ENCODE measurements at places on chromosomes 5 and 9.

- DNase-seq = no peak
These were observed 36.5 kb upstream of the SAP30L start for GRCh38 chr5:154409230-154409840.

GRCh38 chr9:110241858-110242321, 14.4 kb downstream of the TXN start:
- DNase-seq = no peak

GRCh38 chr5:68373050-68373449, 157.5 kb downstream of the PIK3R1 start:
- DNase-seq = no peak

DNA sequence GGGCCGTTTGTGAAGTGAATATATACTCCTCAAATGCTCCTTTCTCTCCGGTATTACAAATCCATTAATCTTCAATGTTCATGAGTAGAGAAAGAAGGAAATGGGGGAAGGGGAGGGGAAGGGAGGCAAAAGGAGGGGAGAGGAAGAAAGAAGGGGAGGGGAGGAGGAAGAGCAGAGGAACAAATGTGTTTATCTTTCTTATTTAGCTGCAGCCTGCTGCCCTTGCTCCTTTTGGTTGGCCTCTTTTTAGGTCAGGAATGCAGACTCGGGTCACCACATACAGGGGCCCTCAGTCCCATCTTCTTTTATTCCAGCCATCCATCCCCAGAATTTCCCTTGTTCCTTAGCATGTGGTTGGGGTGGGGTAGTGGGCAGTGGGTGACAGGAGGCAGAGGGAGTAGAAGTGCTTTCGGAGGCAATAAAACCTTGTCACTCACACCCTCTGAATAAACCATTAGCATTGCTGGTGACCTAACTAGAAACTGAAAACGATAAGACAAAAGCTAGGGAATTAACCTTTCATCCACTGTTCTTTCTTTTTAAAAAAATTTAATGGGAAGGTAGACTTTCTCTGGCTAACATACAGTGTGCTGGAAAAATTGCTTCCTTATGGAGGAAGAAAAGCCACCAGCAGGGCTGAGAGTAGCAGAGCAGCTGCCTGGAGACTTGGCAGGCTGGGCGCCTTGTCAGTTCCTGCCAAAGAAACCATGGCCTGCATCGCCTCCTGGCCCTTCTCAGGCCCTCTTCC, 16.8 kb upstream of the PRLR start:
- DNase-seq = no peak

DNA sequence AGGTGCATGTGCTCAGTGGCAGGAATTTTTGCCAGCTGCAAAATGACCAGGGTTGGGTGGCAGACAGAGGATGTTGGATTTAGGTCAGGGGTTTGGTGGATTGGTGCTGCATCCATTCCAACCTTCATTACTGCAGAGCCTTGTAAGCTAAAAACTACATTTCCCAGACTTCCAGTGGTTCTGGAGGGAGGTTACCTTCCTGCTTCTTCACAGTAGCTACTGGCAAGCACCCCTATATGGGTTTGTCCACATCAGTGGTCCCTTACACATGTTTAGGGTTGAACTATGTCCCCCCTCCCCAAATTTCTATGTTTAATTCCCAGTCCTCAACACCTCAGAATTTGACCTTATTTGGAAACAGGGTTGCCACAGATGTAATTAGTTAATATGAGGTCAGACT, 20.7 kb upstream of the IL17B start:
- no peak for DNase-seq

GRCh38 chr5:146103594-146103993, 1.8 kb downstream of the PLAC8L1 start:
- no peak for DNase-seq

GRCh38 chr5:96576876-96577275, 85.3 kb upstream of the CAST start:
- no peak for DNase-seq

DNA sequence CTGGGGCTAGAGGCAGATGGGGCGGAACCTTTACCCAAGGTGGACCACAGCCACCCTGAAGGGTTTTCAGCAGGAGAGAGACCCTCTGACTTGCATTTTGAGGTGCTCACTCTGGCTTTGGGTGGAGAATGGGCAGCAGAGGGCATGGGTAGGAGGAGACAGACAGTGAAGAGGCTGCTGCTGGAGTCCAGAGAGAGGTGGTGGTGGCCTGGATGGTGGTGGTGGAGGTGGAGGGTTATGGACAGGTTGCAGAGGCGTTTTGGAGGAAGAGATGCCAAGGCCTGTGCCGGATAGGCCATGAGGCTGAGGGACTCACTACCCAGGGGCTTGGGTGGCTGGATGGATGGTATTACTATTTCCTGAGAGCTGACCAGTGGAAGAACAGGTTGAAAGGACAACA, 46.1 kb upstream of the CDKN2AIPNL start:
- no peak for DNase-seq

GRCh38 chr9:33703430-33704102, 91.8 kb upstream of the PRSS3 start:
- DNase-seq = no peak

- DNase-seq = no peak
These were observed 29.0 kb upstream of the FAM174A start for GRCh38 chr5:100505984-100506670.

- DNase-seq = no peak
These were observed 795 bp downstream of the DAB2IP start for GRCh38 chr9:121652021-121652837.

GRCh38 chr9:111980398-111980797, 83.8 kb downstream of the UGCG start:
- no peak for DNase-seq

GRCh38 chr5:41003670-41004376, 67.3 kb downstream of the MROH2B start:
- no peak for DNase-seq

DNA sequence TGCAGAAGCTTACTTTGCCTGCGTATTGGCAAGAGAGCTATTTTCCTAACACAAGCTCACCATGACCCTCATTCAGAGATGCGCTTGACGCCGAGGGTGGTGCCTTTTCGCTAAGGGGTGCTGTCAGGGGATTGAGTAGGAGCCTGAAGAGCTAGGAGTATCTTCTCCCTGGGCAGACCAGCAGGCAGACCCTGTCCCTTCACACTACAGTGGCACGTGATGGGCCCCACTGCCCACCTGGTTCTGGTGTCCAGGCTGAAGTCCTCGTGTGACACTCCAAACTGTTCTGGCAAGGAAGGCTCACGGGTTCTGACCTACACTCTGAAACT, 198.3 kb downstream of the AUH start:
- DNase-seq = no peak

DNA sequence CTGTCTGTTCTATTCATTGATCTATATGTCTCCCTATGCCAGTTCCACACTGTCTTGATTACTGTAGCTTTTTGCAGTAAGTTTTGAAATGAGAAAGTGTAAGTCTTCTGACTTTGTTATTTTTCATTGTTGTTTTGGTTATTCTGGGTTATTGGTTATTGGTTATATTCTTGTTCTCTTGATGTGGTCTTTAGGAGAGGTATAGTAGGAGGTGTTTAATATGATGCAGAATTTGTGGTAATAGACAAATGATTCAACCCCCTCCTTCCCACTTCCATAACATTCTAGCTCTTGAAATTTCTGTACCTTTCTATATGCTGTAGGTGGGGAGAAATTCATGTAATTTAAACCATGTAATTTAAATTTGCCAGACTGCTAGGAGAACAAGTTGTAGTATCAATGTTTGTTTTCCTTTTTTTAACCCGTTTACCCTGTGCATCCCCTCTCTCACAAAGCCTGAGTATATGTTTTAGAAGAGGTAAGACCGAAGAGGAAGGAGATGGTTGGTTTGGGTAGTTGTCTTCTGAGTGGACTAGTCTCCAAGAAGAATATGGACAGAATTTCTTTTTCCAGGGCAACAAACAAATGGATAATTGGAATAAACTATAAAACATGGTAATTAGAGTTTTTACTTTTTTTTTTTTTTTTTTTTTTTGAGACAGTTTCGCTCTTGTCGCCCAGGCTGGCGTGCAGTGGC, 19.2 kb downstream of the ANKHD1 start:
- no peak for DNase-seq

DNA sequence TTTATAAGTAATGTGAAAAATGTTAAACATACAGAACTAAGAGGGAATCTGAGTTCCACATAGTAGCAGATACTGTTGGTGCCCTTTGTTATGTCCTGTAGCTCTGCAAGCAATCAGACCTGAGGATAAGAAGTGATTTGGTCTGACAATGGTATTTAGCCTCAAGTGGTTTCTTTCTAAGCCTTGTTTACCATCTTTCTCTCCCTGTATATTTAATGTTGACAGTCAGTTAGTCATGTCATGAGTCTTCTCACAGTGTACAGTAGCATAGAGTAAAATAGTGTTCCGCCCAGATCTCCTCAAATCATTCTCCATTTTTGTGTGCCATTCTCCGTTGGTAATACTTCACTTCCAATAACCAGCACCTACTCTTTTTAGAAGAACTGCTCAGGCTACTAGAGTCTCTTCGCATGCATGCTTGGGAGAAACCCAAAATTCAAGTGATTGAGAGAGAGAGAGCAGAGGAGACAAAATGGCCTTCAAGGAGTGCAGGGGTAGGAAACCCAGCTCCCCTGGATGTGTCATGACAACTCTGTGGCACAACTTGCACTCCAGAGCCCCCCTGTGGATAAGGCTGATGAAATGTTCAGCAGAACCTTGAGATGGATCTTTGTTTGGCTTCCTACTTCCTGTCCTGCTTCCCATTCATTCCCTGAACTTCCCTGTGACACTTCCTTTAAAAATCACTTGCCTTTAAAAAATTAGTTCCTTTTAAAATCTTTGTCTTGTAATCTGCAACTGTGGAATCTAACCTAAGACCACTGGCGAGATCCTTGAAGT, 129.2 kb upstream of the FST start:
- DNase-seq = no peak

GRCh38 chr9:117184173-117184572, 230.7 kb downstream of the ASTN2 start:
- DNase-seq = no peak

DNA sequence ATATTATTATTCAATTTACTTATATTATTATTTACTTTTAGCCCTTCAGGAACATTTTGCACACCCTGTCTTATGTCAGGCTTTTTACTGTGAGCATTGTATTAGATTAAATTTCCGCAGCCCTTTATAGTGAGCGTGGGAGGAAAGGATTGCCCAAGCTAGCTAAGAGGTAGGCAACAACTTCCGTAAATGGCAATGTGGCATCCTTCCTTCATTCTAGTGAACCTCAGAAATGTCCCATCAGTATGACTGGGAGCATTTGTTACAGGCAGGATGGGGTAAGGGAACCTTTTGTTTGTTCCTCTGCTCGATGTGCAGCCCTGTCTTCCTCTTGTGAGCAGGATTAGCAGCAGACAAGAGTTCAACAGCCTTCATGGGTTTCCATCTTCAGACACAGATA, 6.2 kb upstream of the CD180 start:
- DNase-seq = no peak

GRCh38 chr9:110714314-110714713, 45.7 kb downstream of the MUSK start:
- DNase-seq = peak; percentile 61

Data from SHP77 (cell line).